ENCODE measurements at places on chromosomes 1 and 21.

- no peak for DNase-seq
Observed at GRCh38 chr1:41648230-41648629, 163.7 kb upstream of the EDN2 start.

DNA sequence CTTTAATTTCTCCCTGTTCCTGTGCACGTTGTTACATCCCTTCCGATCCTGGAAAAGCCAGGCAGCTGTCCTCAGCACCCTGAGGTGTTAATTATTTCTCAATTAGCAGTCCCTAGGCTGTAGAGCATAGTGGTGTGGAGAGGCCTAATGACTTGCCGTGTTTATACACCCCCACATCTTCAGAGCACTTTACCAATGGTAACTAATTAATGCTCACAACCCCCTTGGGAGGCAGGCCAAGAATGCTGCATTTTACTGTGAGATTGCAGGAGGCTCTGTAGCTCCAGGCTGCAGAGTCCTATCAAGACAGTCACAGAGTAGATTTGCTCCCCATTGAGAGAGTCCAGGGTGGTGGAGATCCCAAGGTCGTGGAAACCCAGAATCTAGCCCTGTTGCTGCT, 2.4 kb upstream of the PARS2 start:
- no peak for DNase-seq

DNA sequence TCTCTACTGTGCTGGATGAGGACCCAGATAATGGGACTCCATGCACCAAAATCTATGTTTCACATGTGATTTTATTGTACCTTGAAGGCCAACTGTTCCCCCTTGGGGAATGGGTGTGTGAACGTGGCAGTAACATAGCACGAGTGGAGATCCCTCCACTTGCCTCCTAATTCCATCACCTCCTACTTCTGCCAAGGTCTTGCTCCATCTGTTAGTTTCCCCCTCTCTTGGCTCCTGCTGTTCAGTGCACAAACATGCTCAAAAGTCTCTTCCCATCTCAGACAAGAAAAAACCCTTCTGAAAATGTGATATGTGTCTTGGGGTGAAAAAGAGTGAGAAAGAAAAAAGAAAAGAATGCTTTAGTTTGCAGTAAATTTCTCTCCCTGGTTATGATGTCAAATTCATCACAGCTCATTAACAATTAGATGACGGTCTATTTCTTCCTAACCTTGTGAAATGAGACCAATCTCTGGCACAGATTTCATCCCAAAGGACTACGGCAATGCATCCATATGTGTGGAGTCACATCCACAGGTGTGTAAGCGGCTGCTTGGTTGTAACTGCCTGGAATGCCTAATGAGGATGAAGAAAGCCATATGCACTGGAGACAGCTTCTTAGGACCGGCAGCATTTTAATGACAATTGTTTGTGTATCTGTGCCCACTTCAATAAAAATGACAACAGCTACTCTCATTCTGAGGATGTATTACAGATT, 79.3 kb upstream of the DIRAS3 start:
- no peak for DNase-seq

- DNase-seq = no peak
Observed at GRCh38 chr1:40838045-40838979, 23.9 kb downstream of the CITED4 start.

DNA sequence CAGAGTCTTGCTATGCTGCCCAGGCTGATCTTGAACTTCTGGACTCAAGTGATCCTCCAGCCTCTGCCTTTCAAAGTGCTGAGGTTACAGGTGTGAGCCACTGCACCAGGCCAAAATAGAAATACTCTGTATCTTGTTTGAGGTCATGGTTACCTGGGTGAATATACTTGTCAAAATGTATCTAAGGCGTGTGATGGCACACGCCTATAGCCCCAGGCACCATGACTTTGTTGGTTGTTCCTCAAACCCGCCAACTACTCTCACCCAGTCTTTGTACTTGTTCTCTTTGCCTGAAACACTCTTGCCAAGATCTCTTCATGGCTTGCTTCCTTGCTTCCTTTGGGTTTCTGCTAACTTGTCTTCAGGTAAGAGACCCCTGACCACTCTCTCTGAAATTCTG, 38.0 kb upstream of the RGS5 start:
- DNase-seq = no peak

DNA sequence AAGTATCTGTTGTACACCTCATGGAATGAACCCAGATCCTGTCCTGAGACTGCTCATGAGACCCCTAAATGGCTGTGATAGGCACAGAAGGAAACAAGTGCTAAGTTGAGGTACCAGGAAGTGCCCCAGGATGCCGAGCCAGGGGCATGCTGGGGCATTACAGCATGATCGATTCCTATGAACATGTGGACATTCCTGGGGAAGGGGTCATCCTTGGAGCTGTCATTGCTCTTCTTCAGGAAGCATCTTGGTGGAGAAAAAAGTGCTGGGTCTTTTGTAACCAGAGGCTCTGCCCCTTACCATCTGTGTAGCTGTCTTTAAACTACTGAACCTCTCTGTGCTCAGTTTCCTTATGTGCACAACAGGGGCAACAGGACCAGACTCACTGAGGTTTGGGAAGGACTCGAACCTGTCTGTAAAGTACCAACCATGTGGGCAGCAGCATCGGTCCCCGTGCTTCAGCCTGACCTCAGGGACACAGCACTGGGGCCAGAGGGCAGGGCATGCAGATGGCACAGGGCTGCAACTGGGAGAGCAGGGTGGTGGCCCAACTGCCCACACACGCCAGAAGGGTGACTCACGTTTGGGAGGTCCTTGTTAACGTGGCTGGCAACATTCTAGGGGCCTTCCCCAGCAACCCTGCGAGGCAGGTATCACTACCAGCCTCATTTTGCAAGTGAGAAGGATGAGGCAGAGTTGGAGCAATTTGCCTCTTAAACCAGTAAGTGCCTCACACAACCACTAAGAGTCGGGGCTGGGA, 142.3 kb upstream of the EDN2 start:
- DNase-seq = peak; percentile 71

- DNase-seq = peak; percentile 53
Observed at GRCh38 chr1:162357681-162358266, 18.9 kb downstream of the SPATA46 start.

DNA sequence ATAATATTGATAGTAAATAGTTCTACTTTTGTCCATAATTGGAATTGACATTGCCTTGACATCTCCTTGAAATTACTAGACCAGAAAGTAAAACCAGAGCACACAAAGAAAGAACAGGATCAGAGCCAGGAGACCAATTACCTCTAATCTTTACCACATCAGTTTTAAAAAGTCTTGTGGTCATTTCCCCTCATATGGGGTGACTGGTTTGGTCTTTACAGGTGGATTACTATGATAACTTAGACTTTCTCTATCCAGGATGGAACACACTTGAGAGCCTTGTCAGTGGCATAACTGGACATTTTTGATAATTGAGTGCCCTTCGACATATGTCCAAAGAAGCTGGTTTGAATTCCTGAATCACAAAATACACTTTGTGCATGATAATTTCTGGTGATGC, 1148.1 kb upstream of the NCAM2 start:
- no peak for DNase-seq

DNA sequence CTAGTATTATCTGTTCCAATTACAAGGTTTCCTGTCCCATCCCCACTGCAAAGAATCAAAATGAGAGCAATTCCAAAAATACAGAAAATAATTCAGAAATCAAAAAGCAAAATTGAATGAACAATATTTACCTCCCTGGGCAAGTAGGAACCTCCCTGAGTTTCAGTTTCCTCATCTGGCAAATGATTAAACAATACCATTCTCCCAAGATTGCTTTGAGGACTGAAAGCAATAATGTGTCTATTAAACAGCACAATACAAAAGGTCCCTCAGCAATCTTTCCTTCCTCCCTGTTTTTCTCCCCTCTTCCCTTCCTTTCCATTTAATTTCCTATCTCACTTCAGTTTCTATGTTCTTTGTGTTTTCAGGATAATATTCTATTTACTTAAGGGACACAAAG, 171.0 kb downstream of the ZC3H11B start:
- peak; percentile 63 for DNase-seq

DNA sequence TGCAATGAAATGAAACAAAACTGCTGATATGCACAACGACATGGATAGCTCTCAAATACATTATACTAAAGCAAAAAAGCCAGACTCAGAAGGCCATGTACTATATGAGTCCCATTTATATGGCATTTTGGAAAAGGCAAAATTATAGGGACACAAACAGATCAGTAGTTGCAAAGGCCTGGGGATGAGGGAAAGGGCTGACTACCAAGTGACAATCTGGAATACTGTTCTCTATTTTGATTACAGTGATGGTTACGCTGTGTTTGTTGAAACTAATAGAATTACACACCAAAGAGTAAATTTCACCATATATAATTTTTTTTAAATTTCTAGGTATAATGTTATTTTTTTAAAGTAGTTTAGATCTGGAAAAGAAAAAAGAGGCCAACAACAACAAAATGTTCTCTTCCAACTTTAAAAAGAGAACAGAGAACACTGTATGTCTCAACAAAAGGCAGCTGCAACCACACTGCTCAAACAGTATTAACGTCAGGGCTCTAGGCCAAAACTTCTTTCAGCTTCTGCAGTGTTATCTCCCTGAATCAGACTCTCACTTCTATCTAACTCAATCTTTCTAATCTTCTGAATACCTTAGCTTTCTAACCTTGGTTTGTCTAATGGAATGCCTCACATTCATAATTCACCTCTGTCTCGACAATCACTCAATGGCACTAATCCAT, 75.8 kb downstream of the FOXJ3 start:
- no peak for DNase-seq

Measured in HT-29 (cell line).